GM20000 (cell line): ENCODE measurements at places on chromosomes 7 and 10.

DNA sequence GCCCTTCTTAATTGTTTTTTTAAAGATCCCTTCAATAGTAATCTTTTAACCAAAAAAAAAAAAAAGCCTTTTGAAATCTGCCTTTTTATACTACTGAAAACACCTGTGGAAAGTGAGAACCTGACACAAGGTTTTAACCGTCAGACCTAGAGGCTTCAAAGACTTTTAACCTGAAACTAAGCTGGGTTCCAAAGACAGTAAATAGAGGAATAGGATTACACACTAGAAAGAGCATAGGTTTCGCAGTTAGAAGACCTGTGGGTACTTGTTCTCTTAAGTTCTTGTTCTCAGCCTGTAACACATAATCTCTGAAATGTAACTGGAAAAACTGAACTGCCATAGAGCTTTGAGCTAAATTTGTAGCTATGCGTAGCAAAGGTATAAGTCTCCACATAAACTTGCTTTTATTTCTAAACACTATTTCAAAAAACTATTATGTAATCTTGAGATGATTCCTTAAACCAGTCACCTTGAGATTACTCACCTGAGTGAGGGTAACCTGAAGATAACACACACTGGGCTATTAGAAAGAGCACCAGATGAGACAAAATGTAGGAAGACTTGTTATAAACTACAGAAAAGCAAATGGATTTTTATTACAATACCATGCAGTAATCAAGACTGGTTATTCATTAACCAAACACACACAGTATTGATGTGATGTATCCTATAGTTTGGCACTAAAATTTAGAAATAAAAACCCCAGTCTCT, 196.6 kb upstream of the FRMD4A start:
- DNase-seq: no peak

DNA sequence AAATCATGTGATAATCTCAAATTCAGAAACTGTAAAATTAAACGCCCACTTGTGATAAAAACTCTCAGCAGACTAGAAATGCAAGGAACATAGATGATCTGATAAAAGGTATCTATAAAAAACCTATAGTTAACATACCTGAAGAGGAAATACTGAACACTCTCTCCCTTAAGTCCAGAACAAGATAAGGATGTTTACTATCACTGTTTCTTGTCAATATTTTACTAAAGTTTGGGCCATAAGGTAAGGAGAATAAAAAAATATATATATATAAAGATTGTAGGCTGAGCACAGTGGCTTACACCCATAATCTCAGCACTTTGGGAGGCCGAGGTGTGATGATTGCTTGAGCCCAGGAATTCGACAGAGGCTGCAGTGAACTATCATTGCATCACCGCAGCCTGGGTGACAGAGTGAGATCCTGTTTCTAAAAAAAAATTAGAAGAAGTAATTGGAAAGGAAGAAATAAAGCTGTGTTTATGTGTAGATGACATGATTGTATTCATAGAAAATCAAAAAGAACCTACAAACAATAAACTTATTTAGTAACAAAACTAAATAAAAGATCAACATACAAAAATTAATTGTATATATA, 28.4 kb downstream of the MPLKIP start:
- DNase-seq: no peak

DNA sequence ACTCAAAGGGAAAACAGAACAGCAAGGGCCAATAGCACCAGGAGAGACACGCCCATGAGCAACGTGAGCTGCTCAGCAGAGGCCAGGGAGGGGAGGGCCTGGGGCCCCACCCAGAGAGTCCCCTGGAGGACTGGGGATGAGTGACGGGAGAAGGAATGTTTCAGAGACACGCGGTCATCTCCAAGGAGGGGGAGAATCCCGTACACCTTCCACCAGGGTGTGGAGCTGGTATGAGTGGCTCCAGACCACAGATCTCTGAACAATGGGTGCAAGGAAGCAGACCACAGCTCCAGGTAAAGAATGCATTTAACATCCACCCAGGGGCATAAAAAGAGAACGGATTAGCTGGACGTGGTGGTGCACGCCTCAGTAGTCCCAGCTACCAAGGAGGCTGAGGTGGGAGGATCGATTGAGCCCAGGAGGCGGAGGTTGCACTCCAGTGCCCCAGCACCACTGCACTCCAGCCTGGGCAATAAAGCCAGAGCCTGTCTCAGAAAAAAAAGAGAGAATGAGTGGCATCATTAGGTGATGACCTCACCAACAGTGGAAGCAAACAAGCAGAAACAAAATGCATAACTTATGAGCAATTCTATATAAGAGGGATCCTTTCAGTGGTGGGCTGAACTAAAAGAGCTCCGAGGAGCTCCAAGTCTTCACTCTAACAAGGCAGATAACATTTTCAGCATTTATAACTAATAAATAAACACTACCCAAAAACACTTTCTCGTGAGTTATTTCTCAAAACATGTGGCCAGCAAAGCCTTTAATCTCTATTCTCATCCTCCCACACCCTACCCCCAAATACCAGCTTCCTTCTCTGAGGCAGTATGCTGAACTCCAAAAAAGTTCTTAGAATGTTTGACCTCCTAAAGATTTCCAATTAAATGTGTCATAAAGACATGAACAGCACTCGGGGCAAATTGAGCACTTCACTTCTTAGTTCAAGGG, 12.5 kb downstream of the PSAP start:
- DNase-seq: no peak

DNA sequence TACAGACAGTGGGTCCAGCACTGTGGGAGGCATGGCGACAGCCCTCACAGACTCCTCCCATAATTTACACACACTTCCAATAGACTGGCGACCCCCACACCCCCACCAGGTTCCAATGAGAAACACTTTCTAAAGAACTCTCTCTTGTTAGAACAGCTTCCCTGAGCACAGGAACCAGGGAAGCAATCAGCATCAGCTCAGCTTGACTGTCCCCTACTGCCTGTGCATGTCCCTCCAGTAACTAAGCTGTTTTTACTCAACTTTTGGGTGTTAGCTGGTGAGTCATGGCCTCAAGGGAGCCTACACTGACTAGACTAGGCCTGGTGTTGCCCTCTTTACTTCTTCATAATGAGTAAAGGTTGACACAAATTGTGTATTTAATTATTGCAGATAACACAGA, 32.6 kb upstream of the HERPUD2 start:
- peak; percentile 18 for DNase-seq

- DNase-seq: no peak
These were observed 70.3 kb upstream of the SHH start for GRCh38 chr7:155882596-155882995.

- DNase-seq: no peak
These were observed 159.7 kb downstream of the ADK start for GRCh38 chr10:74310652-74311257.

- no peak for DNase-seq
These were observed 137.4 kb upstream of the AKR1E2 start for GRCh38 chr10:4688601-4689000.

DNA sequence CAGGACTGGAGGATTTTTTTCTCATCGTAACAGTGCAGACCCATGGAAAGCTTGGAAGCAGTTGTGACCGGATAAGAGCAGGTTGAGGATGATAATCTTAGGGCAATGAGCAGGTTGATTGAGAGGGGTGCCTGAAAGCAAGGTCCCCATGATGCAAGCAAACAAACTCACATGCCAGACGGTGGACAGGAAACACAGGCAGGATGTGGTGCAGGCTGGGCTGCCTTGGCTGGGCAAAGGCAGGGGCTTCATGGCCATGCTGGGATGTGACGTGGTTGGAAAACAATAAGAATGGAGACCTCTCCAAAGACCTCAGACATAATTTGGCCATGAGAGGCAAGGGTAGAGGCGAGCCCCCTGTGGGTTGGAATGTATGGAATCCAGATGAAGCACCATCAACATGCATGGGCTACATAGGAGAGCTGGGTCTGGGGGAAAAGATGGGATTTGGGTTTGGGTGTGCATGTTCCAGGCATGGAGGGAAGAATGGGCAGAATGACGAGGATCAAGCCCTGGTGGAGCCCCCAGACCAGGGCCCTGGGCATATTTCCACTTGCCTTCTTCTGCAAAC, 58.3 kb downstream of the IKZF1 start:
- DNase-seq: no peak
